ENCODE measurements at places on chromosomes 5 and 9. TPM values are rescaled to one million over a fixed set of nuclear protein-coding genes. Genes with fewer than 3 reads are reported as not detected.

GRCh38 chr9:136900988-136901515 lies 14.7 kb downstream of the TRAF2 start:
- no peak for DNase-seq

DNA sequence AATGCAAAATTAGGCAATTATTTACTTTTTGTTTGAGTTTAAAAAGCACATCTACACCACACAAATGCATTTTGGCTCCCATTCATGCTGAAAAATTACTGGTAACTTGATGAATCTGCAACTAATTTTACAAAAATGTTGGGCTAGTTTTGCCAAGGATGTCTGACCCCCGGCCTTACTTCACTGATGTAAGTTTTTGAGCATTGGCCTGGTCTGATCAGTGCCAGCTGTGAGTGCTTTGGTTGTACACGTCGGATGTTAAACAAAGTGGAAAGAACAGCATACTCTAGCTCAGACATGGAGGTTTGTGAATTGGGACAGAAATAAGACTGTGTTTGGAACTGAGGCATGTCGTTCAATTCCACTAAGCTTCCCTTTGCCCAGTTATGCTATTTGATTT lies 1044.2 kb downstream of the TLE4 start:
- peak; percentile 65 for DNase-seq

- DNase-seq: no peak
These were observed 126.8 kb upstream of the MRPS30 start for GRCh38 chr5:44681906-44682305.

- DNase-seq: no peak
These were observed 129.9 kb upstream of the FER start for GRCh38 chr5:108617467-108618435.

- DNase-seq: peak; percentile 62
These were observed 82.3 kb upstream of the TLE4 start for GRCh38 chr9:79489261-79490000.

GRCh38 chr5:176776916-176777315 lies 33.4 kb upstream of the UNC5A start:
- DNase-seq: no peak

GRCh38 chr5:76986825-76987526 lies 34.1 kb downstream of the CRHBP start:
- DNase-seq: no peak

DNA sequence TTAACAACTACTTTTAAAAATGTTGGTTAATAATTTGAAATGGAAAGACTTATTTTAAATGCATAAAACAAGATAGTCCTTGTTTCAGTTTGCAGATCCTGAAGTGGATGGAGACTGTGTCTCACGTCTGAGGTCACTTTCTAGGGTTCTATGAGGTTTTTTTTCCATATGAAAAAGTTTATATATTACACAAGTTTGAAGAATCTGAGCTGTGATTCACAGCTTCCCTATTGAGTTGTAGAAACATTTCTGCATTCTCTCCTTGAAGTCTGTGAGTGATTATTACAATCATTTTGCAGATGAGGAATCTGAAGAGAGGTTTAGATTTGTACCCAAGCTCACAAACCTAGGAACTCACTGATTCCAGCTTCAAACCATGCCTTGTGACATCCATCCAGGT lies 442.5 kb upstream of the KLF4 start:
- peak; percentile 72 for DNase-seq

DNA sequence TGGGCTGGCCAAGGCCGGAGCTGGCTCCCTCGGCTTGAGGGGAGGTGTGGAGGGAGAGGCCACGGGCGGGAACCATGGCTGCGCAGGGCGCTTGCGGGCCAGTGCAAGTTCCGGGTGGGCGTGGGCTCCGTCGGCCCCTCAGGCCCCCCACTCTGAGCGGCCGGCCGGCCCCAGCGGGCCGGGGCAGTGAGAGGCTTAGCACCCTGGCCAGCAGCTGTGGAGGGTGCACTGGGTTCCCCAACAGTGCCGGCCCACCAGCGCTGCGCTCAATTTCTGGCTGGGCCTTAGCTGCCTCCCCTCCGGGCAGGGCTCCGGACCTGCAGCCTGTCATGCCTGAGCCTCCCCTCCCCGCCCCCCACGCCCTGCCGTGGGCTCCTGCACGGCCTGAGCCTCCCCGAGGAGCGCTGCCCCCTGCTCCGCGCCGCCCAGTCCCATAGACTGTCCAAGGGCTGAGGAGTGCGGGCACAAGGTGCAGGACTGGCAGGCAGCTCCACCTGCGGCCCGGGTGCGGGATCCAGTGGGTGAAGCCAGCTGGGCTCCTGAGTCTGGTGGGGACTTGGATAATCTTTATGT lies 184.2 kb downstream of the ATPSCKMT start:
- DNase-seq: no peak

- DNase-seq: no peak
These were observed 70.8 kb downstream of the STX17 start for GRCh38 chr9:99977033-99977792.

DNA sequence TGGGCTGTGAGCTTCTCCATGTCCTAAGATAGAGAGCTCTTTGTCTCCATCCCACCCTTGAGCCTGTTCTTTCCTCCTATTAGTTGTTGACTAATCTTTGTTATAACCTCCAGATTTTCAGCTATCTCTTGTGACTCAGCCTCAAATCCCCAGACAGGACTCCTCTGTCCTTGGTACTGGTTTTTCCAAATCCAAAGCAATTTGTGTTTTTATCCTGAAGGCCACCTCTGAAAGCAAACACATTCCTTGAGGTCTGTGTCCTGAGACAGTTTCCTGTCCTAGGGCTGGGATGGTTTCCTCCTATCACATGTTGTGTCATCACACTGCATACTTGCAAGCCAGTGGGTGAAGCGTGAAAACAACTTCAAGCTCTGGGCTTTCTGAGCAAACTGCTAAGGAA lies 8.5 kb downstream of the TNC start:
- peak; percentile 72 for DNase-seq

DNA sequence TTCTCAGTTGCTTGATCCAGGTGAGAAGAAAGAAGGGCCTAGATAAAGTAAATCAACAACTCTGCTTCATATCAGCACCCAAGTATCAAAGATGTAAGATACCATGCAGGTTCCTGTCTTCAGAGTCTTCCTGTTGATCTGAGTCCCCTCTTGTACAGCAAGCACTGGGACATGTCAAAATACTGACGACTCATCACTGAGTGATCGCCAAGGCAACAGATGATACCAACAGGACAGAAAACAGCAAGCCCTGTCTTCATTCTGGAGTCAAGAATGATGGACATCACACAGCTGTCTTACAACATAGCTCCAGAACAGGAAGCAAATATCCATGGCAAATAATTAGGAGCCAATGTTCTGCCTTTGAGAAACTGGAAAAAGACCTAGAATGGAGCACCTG lies 83.7 kb downstream of the TARS1 start:
- peak; percentile 40 for DNase-seq

DNA sequence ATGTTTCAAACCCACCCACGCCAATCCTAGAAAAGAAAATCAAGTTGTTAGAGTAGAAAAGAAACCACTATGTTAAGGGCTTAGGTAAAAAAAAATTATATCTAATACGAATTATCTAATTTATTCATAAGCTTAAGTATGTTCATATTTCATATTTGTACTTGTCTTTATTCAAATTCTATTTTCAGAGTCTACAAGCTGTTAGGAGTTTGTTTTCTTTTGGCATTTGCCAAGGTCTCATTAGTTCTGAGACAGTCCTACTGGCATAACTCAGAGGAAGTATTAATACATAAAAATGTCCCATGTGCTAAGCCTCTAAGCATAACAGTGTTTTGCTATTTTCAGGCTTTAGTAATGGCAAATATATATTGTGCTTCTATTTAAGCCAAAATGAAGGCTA lies 57.6 kb downstream of the STARD4 start:
- no peak for DNase-seq

DNA sequence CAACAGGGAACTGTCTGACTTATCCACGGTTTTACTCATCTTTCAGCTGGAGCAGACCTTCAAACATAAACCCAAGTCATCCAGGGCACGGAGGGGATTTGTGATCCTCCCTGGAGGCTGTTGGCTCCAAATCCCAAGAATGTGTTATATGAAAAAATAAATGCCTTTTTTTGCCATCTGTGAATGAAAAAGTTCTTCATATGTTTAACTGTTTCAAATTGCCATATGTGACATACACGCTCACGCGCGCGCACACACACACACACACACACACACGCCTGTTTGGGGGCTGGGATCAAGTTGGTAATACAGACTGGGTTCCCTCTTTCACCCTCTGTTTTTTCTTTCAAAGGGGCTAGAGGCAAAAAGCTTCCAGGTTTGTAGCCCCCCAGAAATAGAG lies 164.4 kb upstream of the EFNA5 start:
- no peak for DNase-seq

- no peak for DNase-seq
These were observed 12.7 kb downstream of the GBGT1 start for GRCh38 chr9:133151041-133151440.

GRCh38 chr5:100505984-100506670 lies 29.0 kb upstream of the FAM174A start:
- peak; percentile 82 for DNase-seq

DNA sequence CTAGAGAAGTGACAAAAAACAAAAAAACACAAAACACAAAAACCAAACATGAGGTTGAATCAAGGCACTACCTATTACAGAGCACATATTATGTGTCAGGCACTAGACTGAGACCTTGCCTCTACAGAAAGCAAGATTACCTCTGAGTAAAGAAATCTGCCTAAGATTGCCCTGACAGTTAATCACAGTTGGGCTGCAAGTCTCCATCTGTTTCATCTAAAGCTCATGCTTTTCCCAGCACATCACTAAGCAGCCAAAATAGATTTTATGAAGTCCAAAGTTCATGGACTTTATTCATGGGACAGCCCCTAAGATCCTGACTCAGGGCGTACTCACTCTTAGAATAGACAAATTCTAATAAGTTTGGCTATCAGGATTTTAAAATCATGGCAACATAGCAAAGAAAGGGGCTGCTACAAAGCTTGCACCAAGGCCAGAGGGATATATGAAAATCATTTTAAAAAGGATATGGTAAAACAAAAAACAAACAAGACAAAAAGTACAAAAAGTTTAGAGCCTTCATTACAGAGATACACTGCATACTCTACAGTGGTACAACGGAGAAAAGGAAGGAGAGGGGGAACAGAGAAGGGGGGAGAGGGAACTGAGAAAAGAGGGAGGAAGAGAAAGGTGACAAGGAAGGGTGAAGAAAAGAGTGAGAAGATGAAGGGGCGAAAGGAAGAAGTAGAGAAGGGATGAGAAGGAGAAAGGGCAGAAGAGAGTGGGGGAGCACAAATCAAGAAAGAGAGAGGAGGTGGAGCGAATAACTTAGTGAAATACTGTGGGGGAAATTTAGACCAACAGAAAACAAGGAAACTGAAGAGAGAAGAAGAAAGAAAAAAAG lies 58.2 kb downstream of the RICTOR start:
- DNase-seq: peak; percentile 90

DNA sequence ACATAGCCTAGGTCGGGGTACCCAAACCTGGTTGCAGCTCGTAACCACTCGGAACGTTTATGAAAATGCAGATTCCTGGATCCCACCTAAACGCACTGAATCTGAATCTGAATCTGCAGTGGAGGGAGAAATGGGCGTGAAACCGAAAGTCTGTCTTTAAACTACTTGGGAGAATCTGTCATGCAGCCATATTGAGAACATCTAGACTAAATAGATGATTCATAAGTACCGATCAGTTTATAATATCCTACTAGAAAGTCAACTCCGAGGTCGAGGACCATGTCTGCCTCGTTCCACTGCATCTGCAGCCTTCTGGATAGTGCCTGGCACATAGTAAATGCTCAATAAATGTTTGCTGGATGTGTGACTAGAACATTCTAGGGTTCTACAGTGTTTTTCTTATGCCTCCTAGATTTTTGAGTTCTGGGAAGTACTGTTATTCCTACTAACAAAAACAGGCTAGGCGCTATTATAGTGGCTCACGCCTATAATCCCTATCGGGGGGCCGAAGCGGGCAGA lies 632 bp downstream of the COQ4 start:
- DNase-seq: peak; percentile 63

DNA sequence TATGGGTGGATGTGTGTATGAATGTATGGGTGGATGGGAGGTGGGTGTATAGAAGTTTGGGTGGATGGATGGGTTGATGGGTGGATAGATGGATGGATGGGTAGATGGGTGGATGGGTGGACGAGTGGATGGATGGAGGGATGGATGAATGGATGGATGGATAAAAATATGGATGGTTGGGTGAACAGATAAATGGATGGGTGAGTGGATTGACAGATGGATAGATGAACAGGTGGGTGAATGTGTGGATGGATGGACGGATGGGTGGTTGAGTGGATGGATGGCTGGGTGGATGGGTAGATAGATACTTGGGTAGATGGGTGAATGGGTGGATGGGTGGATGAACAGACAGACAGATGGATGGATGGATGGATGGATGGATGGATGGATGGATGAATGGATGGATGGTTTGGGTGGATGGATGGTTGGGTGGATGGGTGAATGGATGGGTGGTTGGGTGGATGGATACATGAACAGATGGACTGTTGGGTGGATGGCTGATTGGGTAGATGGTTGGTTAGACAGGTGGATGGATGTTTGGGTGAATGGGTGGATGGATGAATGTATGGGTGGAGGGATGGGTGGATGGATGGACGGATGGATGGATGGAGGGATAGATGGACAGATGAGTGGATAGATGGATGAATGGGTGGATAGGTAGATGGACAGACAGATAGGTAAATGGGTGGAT lies 166.8 kb downstream of the IRX2 start:
- DNase-seq: no peak

- peak; percentile 81 for DNase-seq
These were observed 122.5 kb downstream of the LHFPL2 start for GRCh38 chr5:78526049-78526525.

DNA sequence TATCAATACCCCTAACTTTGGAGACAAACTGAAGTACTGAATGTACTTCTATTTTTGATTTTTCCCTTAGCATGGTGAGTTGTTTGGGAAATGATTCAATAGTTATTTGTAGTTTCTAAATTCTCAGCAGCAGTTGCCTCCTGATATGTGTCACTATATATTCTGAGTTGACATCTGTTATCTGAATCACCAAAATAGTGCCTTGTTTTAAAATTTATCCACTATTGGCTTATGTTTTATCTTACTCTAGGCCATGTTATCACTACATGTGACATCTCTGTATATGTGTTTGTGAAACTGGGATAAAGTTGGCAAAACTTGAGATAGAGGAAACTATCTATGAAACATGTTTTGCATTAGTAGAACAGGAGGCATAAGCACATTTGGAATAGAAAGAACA lies 317.6 kb downstream of the TLE4 start:
- no peak for DNase-seq

DNA sequence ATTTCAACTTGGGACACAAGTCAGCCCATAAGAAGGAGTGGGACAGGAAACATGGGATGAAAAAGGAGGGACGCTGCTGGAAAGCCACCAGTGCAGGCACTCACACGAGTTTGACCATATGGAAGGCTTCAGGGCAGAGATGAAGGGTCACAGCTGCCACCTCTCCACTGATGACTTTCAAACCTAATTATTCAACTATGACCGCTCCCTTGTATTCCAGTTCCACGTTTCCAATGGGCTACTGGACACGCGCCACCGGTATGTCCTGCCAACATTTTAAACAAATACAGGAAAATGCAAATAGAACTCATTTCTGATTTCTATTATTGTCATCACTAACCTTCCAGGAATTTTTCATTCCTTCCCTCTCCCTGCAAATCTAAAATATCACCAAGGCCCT lies 134.7 kb downstream of the SLC1A3 start:
- peak; percentile 39 for DNase-seq

The BNC2 gene
- polyA plus RNA-seq: 15.5 TPM

The ZNF189 gene
- polyA plus RNA-seq: 5.9 TPM

The PTGS1 gene
- polyA plus RNA-seq: 38.3 TPM

The SCGB3A2 gene
- polyA plus RNA-seq: not detected

The PCDHA12 gene
- 0.03 TPM for polyA plus RNA-seq

The ASS1 gene
- polyA plus RNA-seq: 39.7 TPM

The PCDHB9 gene
- 0.10 TPM for polyA plus RNA-seq

The ZBED3 gene
- 2.2 TPM for polyA plus RNA-seq

The CHSY3 gene
- 0.46 TPM for polyA plus RNA-seq

The ELOVL7 gene
- polyA plus RNA-seq: not detected

The SHISAL2B gene
- not detected for polyA plus RNA-seq

The IL9 gene
- not detected for polyA plus RNA-seq

Measured in IMR-90 (cell line).